ENCODE measurements at places on chromosomes 12 and 14.

DNA sequence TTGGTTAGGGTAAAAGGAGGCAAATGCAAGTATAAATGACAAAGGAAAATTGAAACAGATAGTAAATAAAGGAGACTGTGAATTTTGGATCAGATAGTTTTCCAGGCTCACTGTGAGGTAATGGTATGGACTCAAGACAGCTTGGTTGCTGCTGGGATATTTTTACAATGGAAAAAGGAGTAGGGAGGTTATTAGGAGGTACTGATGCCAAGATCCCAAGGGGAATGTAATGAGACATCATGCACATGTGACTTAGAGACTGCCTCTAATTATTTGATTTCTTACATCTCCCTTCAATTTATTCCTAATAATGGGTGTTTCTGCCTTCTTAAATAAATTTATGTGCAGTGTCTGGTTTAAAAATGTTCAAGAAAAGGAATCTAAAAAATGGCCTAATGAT lies 56.9 kb downstream of the TAOK3 start:
- no peak for DNase-seq

DNA sequence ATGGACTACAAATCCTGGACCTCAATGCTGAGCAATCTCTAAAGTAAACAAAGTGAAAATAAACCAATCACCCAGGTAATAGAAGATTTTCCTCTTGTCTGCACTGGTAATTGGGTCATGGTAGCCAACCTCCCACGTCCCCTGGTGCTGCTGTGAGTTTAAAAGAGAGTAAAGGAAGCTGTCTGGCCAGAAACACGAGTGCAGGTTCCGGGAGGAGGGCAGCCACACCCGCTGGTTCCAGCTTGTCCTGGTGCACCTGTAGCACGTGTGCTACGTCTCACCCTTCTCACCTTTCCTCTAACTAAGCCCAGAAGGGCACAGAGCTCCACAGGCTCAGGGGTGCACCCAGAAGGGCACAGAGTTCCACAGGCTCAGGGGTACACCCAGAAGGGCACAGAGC lies 5.4 kb downstream of the CRACR2A start:
- DNase-seq, result no peak

DNA sequence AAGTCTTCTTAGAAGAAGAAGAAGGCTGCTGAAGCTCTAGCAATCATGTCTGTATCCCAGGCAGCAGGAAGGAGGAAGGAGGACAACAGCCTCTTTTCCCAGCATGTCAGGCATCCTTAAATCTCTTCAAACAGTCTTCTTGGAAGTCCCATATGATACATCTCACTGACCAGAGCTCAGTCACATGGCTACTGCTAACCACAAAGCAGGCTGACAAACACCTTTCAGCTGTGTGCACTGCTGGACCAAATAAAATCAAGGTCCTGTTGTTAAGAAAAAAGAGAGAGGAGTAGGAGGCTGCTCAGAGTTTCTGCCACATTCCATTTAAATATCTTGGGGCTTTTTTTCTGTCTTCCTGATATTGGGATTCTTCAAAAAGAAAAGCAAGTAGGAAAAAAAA lies 203.4 kb upstream of the PELI2 start:
- DNase-seq, result no peak

DNA sequence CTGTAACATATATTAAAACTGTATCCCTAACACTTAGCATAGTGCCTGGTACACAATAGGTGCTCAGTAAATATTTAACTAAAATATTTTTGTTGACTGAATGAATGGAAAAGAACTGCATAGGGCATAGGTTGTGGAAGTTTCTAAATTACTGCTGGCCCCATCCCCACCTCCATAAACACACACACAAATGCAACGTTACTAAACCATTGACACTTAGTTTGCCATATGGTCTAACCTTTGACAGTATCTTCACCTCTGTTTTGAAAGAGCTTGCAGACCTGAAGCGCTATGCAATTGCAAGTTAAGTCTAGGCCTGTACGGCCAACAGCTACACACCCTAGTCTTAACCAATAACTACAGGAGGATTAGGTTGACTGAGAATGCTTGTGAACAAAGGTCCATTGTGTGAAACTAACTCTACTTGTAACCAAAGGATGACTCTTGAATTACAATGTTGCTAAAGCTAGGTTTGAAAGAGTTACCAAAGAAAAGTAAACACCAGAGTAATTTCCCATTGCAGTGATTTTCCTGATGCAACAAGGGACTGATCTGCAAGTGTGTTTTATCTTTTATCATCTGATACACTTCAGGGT lies 924 bp upstream of the MANSC1 start:
- DNase-seq, result no peak

- DNase-seq, result peak; percentile 41
Observed at GRCh38 chr12:14995583-14996425, 23.0 kb downstream of the PDE6H start.

- DNase-seq, result no peak
Observed at GRCh38 chr14:96192975-96193805, 11.4 kb upstream of the BDKRB2 start.

DNA sequence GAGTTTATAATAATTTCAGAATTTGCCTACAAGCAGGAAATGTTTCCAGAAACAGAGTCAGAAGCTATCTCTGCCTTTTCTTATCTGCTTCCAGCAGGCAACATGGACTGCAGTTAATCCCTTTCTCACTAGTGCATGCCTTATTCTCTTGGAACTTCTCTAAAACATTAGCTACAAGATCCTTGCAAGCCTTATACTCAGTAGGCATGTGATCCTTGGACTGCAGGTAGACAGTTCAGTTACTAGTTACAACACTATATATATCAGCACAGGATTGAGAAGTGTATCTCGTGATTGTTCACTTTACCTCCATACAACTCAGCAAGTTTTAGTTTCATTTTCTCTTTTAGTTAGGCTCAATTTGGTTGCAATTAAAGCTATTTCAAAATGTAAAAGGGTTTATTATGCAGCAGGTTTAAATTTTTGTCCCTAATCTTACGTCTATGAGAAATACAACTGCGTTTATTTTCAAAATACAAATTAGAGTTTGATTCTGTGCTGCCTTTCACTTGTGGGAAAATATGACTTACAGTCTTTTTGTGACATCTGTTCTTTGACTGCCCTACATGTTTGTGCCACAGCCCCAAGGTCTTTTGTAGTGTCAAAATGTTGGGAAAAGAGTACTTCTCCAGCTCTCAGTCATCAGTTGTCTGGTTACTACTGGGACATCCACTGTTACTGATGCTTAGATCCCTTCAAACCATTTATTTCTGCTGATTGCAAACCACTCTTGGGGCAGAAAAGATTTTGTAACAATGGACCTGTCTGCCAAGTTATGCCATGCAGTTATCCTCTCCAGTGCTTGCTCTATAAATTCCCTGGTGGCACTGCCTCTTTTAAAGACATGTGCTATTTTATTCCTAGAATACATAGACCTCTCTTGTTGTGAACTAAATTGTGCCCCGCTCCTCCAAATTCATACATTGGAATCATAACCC lies 709.0 kb upstream of the FOXG1 start:
- no peak for DNase-seq

DNA sequence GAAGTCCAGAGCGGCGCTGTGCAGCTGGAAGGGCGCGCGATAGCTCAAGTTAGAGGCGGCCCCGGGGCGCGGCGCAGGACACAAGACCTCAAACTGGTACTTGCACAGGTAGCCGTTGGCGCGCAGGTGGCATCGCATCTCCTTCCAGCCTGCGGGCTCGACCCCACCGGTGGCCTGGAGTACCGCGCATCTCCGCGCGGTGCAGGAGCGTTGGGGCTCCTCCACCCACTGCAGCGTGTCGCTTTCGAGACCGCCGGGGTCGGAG lies 553 bp downstream of the CLEC14A start:
- peak; percentile 88 for DNase-seq

GRCh38 chr14:100142073-100143040 lies 17.1 kb downstream of the DEGS2 start:
- DNase-seq, result no peak

DNA sequence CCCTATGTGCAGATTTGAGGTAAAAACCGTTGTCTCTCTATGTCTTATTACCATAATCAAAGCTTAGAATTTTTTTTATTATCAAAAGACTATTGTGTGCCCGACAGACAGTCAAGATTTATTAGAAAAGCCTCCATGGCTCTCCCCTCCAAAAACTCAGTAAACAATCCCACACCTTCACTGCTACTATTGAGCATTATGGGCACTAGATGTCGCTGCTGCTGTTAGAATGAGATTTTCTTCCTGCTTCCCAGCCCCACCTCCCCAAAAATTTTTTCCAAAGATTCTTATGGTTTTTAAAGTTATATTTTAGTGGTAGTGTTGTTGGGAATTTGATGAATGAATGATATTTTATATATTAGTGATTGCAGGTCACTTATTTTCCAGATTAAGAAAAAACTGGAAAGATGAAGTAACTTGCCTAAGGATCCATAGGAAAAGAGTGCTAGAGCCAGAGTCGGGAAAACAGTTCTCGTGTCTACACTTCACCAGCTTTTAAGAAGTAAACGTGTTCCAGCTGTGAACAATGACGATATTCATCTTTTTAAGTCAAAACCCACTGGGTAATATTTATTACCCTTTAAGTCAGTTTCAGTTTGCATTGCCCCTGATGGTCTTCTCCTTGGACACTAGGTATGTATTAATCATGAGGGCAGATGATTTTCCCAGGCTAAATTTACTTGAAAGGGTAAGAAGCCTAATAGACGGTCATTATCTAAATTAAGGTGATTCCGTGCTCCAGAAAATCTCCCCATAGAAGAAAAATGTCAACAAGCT lies 12.2 kb upstream of the FOXG1 start:
- peak; percentile 73 for DNase-seq

DNA sequence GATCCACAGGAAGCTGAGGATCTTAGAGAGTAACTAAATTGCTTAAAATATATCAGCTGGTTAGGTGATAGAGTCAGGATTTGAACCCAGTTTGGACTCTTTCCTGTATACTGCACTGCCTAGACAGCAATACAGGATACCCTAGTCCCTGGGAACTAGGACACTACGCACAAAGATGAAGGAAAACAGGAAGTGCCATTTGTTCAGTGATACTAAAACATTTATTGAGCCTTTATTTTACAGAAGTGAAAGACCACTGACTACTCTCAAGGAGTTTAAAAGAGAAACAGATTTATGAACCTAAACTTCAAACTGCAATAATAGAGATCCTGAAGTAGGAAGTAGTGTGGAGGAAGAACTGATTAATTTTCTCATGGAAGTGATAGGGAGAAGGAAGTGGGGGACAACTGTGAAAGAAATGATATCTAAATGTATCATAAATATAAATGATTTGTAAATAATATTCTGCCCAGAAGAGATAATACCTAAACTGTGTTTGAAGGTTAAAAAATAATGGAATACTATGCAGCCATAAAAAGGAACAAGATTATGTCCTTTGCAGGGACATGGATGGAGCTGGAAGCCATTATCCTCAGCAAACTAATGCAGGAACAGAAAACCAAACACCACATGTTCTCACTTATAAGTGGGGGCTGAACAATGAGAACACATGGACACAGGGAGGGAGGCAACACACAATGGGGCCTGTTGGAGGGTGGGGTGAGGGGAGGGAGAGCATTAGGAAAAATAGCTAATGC lies 18.2 kb downstream of the MSRB3 start:
- no peak for DNase-seq

DNA sequence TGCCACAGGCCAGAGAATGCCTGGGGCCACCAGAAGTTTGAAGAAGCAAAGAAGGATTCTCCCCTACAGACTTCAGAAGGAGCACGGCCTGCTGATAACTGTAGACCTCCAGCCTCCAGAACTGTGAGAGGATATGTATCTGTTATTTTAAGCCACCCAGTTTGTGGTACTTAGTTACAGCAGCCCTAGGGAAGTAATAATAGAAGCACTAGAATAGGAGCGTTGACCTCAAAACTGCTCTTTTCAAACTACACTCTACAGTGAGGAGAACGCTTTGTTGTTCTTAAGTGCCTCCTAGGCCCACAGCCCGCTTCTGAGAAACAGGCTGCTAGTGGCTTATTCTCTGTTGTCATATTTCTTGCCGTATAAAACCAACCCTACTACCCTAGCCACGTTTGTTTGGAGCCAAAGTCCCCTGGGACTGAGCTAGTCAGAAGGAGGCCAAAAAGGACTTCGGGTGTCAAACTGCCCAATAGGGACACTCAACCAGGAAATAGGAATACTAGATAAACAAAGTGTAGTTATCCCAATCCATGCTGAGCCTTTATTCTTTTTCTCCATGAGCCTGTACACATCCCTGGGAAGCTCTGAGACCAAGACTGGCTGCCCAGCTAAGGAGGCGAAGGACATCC lies 38.5 kb upstream of the FRS2 start:
- no peak for DNase-seq

- DNase-seq, result no peak
Observed at GRCh38 chr14:71140157-71140556, 232.9 kb downstream of the PCNX1 start.

DNA sequence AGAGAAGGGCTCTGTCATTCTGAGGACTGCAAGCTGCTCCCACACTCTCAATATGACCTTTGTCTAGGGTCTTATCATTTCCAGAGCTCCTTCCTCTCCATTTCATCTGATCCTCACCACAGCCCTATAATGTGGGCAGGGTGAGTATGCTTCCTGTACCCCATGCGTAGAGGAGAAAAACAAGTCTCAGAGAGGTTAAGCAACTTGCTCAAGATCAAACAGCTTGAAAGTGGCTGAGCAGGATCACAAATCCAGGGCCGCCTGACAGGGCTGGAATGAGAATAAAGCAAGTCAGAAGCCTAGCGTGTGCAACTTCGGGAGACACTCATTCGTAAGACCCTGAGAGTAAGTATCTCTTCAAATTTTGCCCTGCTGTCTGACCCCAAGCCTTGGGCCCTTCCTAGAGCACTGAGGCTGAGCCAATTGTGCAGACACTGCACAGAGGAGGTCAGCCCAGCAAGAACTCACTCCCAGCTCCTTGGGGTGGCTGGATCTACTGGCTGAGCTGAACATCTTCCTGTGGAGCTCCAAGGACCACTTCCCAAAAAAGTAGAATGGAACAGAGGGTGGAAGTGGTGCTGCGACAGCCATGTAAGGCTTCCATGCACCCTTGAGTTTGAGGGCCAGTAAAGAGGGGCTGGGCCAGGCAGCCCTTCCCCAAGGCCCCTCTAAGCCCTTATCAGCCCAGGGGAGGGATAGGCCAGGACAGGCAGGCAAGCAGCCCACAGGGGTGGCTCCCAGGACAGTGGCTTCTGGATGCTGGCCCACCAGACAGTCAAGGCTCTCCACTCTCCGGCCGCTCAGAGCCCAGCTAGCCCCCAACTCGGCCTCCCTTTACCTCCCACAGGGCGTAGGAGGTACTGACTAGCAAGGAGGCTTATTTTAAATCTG lies 10.5 kb downstream of the ZFP36L1 start:
- no peak for DNase-seq

- DNase-seq, result no peak
Observed at GRCh38 chr12:52149182-52149641, 42.6 kb downstream of the KRT80 start.

- no peak for DNase-seq
Observed at GRCh38 chr12:57460468-57460784, 841 bp downstream of the GLI1 start.

GRCh38 chr14:24897793-24898192 lies 152.2 kb downstream of the STXBP6 start:
- no peak for DNase-seq

All from retina (tissue), 1 donor.